ENCODE measurements at places on chromosomes 1 and 21.

DNA sequence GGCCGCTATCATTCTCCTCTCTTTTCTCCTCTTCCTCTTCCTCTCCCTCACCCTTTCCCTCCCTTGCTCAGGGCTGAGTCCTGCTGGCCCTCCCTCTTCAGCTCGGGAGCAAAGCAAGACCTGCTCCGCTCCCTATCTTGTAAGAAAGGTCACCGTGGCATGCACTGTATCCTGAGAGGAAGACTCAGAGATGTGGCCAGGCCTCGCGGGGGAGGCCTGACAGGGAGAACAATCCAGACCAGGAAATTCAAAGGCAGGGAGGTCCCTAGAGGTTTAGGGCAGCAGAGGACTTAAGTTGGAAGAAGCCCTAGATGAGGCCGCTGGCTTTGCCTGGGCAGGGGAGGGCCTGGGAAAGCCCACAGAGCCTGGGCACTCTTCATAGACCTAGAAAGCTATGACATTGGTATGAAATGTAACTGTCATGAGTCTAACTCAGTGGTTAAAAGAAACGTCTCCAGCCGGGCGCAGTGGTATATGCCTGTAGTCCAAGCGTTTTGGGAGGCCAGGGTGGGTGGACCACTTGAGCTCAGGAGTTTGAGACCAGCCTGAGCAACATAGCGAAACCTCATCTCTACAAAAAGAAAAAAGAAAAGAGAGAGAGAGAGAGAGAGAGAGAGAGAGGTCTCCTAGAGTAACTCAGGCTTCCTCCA is 14.6 kb upstream of the PTAFR start:
- DNase-seq = no peak

DNA sequence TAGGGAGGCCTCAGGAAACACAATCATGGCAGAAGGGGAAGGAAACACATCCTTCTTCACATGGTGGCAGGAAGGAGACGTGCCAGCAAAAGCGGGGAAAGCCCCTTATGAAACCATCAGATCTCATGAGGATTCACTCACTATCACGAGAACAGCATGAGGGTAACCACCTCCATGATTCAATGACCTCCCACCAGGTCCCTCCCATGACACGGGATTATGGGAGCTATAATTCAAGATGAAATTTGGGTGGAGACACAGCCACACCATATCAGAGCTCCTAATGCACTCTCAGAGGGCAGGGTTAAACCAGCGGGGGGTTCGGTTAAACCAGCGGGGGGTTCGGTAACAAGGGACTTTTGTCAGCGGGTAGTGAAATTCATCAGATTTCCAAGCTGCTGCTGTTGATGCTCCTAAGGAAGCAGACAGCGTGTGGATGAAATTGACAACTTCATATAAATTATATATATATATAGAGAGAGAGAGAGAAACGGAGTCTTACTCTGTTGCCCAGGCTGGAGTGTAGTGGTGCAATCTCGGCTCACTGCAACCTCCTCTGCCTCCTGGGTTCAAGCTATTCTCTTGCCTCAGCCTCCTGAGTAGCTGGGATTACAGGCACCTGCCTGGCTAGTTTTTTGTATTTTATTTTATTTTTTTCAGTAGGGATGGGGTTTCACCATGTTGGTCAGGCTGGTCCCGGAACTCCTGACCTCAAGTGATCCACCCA is 4.2 kb downstream of the CSTB start:
- DNase-seq = no peak

GRCh38 chr1:242211254-242212022 is 212.5 kb upstream of the MAP1LC3C start:
- no peak for DNase-seq

- no peak for DNase-seq
These were observed 356.5 kb upstream of the DUSP10 start for GRCh38 chr1:222098404-222098803.

GRCh38 chr21:33566514-33566913 is 22.0 kb downstream of the DONSON start:
- DNase-seq = no peak

All from GF-D8 (cell line).